ENCODE measurements at places on chromosomes 3 and 15.

GRCh38 chr3:41518626-41519025 lies 319.3 kb downstream of the CTNNB1 start:
- DNase-seq = no peak

DNA sequence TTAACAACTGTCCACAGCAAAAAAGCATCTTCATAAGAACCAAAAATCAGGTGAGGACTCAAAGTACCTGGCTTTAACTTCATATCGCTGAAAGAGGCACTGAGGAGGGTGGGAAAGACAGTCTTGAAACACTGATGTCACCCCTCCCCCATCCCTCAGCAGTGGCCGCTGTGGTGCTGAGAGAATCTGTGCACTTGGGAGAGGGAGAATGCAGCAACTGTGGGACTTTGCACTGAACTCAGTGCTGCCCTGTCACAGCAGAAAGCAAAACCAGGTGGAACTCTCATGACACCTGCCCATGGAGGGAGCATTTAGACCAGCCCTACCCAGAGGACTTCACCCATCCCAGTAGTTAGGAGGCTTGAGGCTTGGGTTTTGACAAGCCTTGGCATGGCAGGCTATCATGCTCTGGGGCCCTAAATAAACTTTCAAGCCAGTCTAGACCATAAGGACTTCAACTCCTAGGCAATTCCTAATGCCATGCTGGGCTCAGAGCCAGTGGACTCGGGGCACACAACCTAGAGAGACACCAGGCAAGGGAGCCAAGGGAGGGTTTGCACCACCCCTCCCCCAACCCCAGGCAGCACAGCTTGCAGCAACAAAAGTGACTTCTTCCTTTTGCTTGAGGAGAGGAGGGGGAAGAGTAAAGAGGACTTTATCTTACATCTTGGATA lies 6.1 kb upstream of the ZSCAN2 start:
- no peak for DNase-seq

- DNase-seq = peak; percentile 78
Measured at GRCh38 chr3:63351159-63352007, 73.3 kb downstream of the SYNPR start.

GRCh38 chr3:32440611-32441350 lies 49.1 kb downstream of the CMTM7 start:
- DNase-seq = no peak

- DNase-seq = no peak
Measured at GRCh38 chr3:195790901-195791300, 20.8 kb downstream of the MUC4 start.

- DNase-seq = no peak
Measured at GRCh38 chr3:31579828-31580227, 47.1 kb downstream of the STT3B start.

- no peak for DNase-seq
Measured at GRCh38 chr3:55455915-55456314, 31.2 kb downstream of the WNT5A start.

- DNase-seq = no peak
Measured at GRCh38 chr15:66611257-66612053, 45.7 kb upstream of the LCTL start.

DNA sequence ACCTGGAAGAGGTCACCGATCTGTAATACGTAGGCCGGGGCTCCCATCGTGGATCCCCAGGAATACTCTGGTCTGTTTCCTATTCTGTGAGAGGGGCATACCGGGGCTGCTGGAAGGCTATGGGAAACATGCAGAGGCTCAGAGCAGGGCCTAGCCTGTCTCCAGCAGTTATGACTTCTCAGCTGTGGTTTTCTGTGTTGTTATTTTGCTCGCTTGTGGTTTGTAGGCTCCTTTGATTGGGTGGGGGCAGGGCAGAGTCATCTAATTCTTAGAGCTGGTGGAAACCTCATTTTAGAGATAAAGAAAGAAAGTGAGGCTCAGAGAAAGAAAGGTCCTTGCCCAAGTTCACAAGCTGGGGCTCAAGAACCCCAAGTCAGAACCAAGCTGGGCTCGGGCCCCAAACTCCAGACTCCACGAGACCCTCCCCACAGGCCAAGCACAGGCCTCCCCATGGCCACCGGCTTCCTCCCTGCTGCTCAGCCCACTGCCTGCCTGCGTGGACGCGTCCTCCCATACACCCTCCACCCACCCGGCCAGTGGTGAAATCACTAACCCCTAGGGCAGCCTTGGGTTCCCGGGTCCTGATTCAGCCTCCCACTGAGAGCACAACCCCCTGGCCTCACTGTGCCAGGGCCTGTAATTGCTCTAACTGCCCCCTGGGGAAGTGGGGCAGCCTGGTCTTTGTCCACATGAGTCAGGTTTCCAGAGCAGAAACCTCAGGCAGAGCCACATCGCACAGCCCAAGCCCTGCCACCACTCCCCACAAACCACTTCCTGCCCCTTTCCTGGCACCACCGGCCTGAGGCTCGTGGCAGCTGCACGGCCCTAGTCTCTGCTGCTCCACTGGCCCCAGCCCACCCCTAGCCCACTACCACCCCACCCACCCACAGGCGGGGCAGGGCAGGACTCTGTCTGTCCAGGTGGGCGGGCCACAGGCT lies 270.8 kb downstream of the UACA start:
- DNase-seq = peak; percentile 85

DNA sequence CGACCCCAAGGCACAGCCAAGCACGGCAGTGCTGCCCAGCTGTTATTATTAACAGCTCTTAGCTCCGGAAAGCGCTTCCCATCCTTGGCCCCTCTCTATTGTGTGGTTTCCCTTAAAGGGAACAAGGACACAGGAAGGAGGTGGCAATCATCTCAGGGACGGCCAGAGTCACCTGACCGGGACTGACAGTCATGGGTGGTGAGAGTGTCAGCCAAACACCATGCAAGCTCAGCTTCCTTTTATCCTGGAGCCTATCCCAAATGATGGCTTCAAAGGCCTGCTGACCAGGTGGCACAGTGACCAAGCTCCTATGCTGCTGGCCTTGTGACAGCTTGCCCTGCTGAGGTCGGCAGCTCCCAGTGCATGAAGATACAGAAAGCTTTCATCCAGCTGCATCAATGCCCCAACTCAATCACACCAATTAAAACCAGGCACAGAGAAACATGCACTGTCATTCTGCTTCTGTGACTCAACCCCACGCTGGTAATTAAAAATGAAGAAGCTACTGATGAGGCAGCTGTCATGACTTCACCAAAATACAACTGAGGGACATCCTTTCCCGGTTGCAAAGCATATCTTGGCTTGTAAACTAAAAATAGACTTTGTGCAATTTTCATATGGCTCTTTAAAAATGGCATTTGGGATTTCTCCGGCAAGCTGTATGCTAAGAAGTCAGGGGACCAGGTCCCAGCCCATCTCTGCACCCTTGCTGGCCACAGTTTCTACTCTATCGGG lies 34.0 kb downstream of the PCSK6 start:
- DNase-seq = no peak

DNA sequence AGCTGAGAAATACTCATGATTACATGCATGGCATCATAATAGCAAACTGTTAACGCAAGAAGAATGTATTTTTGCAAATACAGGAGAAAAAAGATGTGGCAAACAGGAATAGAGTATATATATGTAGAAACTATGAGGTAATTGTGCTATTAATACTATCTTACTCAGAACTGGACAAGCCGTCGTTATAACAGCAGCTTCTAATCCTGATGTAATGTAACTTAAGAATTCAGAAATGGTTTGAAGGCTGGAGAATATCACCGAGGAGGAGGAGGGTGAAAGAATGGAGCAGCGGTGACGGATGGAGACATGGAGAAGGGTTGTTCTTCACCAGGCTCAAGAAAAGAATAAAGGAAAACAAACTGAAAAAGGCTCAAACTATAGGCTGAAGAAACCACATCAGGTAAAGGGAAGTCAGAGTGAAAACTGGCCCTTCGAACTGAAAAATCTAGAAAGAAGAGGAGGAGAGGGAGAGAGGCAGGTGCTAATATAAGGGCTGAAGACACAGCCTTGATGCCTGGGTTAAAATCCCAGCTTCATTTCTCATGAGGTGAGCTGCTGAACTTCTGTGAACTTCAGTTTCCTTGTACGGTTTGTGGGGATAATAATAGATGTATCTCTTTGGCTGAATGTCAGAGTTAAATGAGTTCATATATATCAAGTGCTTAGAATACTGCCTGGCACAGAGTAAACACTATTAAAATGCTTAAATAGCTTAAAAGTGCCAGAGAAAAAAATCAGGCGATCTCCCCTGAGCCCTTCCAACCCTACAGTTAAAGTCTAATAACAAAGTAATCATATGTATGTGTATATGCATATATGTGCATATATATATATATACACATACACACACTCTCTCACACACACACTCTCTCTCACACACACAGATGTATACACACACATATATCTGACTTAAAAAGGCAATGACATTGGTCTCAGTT lies 43.9 kb downstream of the GOLIM4 start:
- DNase-seq = peak; percentile 54

GRCh38 chr3:183295211-183295610 lies 42.2 kb downstream of the B3GNT5 start:
- peak; percentile 95 for DNase-seq

- peak; percentile 60 for DNase-seq
Measured at GRCh38 chr3:52685285-52685708, 416 bp downstream of the PBRM1 start.

GRCh38 chr3:125357032-125357658 lies 18.0 kb downstream of the ZNF148 start:
- DNase-seq = no peak

- DNase-seq = no peak
Measured at GRCh38 chr3:95172164-95172943, 1109.5 kb downstream of the NSUN3 start.

DNA sequence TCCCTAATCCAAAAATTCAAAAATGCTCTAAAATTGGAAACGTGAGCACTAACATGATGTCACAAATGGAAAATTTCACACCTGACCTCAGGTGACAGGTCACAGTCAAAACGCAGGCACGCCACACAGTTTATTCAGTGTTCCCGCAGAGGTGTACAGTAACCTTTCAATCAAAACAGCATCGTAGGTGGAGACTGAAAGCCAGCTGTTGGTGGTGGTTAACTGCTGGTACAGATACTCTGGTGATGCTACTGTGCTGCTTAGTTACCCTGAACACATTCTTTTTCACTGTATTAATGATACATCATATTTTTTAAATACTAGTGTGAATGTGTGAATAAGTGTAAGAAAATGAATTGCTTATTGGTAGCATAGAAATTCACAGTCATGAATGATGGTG lies 23.8 kb downstream of the RAB11A start:
- DNase-seq = no peak

- DNase-seq = no peak
Measured at GRCh38 chr3:196192036-196192523, 19.1 kb downstream of the ZDHHC19 start.

- no peak for DNase-seq
Measured at GRCh38 chr15:53307952-53308624, 451.4 kb downstream of the WDR72 start.

Data from cardiac fibroblast (primary cell).